Stimulated activated CD8-positive, alpha-beta memory T cell treated with anti-CD3 and anti-CD28 coated beads, Interleukin-15, amount 100 ng/mL, for 1 hour (primary cell): ENCODE measurements at places on chromosomes 6 and 20.
A peak's percentile ranks its signal among the peaks of the same experiment; 100 is the strongest.

DNA sequence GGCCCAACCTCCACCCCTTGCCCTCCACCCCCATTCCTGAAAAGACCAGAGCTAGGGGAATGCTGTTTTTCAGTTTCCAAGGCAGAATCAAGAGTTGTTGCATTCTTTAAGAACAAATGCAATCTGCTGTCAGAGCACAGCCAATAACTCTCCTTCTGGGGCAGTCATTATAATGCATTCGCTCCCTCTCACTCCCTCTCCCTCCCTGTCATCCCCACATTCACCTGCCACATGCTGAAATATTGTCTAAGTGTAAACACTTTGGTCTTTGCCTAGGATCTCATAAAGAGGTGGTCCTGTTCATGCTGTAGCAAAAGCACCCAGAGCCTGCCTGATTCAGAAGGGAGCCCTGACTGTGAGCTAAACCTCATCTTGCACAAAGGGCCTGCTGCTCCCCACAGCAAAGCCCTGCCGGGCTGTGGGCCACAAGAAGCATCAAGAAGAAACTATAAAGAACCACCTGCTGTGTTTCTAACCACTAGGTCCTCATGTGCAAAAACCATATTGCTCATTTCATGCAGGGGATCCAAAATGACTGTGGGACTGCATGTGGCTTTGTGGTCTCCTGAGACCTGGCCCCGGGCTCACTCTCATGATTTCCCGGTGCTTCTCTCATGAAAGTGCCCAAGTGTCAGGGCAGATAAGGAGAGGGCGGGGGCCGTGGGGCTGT is 85.6 kb downstream of the GPR6 start:
- no peak for DNase-seq

DNA sequence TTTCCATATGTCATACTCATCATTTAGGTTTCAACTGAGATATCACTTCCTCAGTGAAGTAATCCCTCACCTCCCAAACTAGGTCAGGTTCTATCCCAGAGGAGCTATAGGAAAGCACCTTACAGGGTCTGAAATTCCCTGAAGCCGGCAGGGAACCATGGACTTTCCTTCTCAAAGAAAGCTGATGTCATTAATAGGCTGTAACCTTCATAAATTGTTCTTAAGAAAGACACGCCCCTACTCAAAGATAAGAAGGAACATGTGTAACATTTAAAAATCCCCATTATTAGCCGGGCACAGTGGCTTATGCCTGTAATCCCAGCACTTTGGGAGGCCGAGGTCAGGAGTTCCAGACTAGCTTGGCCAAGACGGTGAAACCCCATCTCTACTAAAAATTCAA is 50.0 kb upstream of the RNGTT start:
- DNase-seq: no peak

GRCh38 chr20:53736757-53737395 is 143.2 kb upstream of the ZNF217 start:
- no peak for DNase-seq

- DNase-seq: no peak
Observed at GRCh38 chr6:40856271-40856670, 182.8 kb downstream of the UNC5CL start.

GRCh38 chr6:167211295-167211648 is 53.5 kb upstream of the GPR31 start:
- DNase-seq: no peak

DNA sequence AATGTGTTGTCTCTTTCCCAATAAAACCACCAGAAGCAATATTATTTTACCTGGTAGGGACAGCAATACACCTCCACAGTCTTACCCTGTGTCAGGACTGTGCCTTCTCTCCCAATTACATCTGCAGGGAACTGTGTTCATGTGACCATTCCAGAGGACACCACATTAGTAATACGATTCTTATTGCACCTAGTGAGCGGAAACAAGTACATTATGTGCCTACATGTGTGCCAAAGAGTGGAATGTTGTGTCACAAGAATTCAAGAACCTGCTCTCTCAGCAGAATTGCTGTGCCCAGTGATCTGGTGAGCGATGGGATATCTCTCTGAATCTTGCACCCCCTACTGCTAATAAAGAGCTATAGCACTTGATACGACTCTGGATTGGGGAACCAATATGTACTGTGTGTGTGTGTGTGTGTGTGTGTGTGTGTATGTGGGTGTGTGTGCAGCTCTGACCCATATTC is 57.4 kb upstream of the FOXC1 start:
- no peak for DNase-seq

GRCh38 chr20:38298768-38299288 is 5.1 kb upstream of the BPI start:
- DNase-seq: no peak

DNA sequence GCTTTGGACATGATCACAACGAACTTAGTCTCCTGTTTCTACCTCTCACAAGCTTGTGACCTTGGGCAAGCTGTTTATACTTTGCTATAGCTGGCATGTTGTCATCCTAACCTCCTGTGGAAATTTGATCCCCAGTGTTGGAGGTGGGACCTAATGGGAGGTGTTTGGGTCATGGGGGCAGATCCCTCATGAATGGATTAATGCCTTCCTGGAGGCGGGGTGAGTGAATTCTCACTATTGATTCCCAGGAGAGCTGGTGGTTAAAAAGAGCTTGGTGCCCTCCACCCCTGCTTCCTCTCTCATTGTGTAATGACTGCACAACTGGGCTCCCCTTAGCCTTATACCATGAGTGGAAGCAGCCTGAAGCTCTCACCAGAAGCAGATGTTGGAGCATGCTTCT is 228.9 kb downstream of the HIVEP2 start:
- no peak for DNase-seq

- DNase-seq: peak; percentile 47
Observed at GRCh38 chr6:16759646-16760515, 1.4 kb downstream of the ATXN1 start.

DNA sequence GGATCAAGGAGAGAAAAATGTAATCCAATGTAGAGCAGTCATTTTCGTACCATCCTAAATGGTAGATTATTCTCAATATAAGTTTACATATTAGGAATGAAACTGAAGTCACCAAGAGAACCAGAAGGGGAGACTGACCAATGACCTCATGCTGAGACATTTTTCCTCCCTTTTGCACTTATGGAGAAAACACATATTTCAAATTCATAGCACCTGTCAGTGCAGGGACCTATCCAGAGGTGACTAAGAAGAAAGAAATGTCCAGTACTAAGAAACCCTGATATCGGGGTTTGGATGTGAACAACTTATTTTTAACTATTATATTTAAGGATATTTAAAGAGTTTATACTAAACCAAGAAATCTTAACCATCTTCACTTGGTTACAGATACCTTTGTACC is 16.6 kb upstream of the LYRM2 start:
- DNase-seq: no peak

DNA sequence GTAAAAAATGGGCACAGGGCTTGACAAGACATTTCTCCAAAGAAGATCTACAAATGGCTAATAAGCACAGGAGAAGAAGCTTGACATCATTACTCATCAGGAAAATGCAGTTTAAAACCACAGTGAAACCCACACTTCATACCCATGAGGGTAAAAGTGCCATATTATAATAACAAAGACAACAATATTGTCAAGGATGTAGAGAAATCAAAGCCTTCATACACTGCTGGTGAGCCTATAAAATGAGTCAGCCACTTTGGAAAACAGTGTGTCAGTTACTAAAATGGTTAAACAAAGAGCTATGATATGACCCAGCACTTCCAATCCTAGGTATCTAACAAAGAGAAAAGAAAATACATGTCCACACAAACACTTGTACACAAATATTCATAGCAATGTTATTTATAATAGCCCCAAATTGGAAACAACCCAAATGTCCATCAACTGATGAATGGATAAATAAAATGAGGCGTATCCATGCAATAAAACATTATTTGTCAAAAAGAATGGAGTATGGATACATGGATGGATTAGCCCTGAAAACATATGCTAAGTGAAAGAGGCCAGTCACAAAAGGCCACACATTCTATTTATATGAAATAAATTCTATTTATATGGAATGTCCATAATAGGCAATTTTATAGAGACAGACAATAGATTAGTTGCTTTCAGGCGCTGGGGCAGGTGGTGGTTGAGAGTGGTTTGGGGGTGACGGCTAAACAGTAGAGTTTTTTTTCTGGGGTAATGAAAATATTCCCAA is 11.5 kb upstream of the IL20RA start:
- no peak for DNase-seq

DNA sequence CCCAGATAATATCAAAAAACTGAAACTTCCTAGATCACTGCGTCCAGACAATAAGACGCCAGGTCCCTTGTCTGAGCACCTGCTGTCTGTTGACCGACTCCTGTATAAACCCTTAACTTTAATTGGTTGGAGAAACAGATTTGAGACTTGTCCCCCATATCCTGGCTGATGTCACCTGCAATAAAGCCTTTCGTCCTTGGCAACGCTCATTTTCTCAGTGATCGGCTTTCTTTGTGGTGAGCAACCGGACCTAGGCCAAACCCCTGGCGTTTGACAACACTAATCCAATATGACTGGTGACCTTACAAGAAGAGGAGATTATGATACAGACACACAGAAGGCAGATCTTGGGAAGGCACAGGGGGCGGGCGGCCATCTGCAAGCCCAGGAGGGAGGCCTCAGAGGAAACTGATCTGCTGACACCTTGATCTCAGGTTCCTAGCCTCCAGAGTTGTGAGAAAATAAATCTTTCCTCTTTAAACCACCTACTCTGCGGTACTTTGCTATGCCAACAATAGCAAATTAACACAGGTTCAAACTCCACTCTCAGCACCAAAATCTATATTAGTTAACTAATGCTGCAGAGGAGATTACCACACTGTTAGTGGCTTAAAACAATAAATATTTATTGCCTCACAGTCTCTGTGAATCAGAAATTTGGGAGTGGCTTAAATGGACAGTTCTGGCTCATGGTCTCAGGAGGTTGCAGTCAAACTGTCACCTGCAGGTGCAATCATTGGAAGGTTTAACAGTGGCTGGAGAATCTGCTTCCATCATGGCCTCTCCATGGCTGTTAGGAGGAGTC is 178.7 kb downstream of the OTOR start:
- no peak for DNase-seq

GRCh38 chr20:53621482-53622246 is 28.0 kb upstream of the ZNF217 start:
- no peak for DNase-seq

- DNase-seq: no peak
Observed at GRCh38 chr20:46743088-46743487, 33.6 kb downstream of the SLC2A10 start.
